ENCODE measurements at places on chromosomes 16 and 17.
A peak's percentile ranks its signal among the peaks of the same experiment; 100 is the strongest.

DNA sequence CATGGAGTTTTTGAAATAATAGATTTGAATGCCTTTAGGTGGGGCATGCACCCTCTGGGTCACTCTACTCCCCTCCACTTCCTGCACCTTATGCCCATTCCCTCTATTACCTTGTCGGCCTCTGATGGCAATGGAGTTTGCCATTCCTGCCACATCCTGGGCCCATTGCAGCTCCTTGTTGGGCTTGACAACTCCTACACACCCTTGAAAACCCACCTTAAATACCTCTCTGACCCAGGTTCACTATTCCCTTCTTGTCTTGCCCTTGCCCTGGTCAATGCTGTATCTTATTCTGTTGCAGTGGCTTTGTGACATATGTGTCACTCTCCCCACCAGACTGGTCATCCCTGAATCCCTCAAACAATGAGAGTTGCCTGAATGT lies 2.4 kb downstream of the CCR7 start:
- no peak for DNase-seq

GRCh38 chr17:55300479-55301290 lies 35.9 kb downstream of the HLF start:
- no peak for DNase-seq

DNA sequence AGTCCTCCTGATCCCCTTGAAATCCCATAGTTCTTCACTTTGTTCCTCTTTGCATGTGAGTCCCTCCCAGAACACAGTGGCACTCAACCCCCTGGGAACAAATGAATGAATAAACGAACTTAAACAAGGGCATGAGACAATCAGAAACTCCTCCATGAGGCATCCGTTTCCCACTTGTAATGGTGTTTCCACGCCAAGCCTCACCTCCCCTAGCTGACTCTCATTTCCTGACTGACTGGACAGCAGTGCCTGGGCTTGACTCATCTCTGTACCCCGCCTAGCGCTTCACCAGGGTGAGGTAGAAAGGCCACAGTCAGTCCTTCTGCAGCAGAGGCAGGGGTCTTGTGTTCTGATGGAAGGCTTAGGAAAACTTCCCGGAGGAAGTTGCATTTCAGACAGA lies 14.2 kb downstream of the KIF1C start:
- DNase-seq = no peak

- DNase-seq = no peak
Observed at GRCh38 chr17:28249706-28250105, 69.3 kb upstream of the TMEM97 start.

DNA sequence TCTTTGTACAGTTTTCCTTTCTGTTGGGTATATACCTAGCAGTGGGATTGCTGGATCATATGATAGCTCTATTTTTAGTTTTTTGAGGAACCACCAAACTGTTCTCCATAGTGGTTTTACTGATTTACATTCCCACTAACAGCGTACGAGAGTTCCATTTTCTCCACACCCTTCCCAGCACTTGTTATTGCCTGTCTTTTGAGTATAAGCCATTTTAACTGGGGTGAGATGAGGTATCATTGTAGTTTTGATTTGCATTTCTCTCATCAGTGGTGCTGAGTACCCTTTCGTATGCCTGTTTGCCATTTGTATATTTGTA lies 887 bp upstream of the EVI2B start:
- DNase-seq = no peak

DNA sequence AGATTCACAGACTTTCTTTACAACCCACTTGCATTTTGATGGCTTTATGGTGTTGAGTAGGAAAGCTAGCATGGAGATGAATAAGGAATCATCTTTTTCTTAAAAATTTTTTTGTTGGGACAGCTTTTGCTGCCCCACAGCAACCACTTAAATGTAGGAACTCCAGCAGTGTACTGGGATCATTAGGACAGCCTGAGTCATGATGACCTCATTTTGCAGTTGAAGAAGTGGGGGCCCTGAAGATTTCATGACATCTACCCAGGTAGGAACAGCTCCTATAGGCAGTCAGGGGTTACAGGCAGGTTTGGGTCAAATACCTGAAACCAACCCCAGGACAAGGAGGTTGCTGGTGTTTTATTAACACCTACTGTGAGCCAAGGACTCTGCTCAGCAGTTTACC lies 2.1 kb downstream of the METTL22 start:
- DNase-seq = no peak

GRCh38 chr17:39755554-39756379 lies 18.0 kb downstream of the GRB7 start:
- peak; percentile 55 for DNase-seq

DNA sequence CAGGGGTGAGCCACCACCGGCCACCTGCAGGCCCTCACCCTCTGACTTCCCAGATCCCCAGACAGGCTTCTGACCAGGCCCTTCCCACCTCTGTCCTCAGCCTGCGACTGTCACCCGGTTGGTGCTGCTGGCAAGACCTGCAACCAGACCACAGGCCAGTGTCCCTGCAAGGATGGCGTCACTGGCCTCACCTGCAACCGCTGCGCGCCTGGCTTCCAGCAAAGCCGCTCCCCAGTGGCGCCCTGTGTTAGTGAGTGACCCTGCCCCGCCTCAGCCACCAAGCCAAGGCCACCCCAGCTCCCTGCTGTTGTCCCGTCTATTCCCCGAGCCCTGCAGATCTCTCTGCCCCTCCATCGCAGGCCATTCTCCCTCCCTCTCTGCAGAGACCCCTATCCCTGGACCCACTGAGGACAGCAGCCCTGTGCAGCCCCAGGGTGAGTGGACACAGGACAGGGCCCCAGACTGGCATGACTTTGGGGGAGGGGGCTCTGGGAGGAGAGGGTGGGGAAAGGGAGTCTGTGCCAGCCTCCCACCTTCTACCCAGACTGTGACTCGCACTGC lies 1.9 kb downstream of the NTN3 start:
- DNase-seq = no peak

- no peak for DNase-seq
Observed at GRCh38 chr17:80839970-80840369, 151.7 kb upstream of the CHMP6 start.

DNA sequence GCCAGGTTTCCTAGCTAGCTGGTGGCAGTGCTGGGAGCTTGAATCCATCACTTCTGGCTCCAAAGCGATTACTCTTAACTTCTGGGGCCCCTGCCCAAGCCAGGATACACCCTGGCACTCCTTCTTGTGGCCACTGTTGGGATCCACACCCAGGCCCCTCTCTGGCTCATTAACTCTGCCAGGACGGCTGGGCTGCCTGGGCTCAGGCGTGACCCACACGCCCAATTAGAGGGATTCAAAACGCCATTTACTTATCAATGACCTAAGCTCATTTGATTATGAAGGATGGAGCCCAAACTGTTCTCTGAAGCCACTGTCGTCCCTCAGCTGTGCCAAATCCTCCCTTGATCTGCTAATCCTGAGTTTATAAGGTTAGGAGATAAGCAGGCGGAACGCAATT lies 79.7 kb upstream of the BRD7 start:
- DNase-seq = no peak

- DNase-seq = peak; percentile 12
Observed at GRCh38 chr17:9644910-9645751, at the start of gene USP43. Gene USP43, plus strand, starts transcription at chr17:9645517. Its CDS starts 116 bp downstream, at chr17:9645633.

DNA sequence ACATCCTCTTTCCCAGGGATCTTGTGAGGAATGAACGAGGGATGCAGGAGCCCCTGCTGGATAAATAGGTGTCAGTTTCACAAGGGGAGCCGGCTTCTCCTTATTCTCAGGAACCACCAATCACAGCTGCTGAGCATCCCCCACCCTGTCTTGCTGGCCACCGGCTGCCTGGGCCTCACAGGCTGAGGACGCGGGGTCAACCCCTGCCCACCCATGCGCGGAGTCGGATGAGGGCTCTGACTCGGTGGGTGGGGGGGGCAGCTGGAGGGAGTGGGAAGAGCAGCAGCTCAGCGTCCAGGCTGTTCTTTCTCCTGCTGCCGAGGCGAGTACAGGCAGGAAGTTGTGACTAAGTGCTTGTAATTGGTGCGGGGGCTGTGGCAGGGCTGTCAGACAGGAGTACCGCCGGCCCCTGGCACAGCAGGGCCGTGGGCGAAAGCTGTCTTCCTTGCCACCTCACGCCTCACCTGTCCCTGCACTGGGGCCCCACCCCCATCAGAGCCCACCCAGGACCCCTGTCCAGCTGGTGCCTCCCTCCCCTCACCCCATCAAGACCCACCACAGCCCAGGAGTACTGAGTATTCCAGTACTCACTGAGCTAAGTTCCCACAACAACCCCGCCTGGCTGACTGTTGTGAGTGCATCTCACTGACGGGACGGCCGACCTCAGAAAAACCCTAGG lies 11.0 kb upstream of the DPEP1 start:
- DNase-seq = peak; percentile 74

GRCh38 chr17:37820313-37820994 lies 75.6 kb upstream of the HNF1B start:
- DNase-seq = no peak

DNA sequence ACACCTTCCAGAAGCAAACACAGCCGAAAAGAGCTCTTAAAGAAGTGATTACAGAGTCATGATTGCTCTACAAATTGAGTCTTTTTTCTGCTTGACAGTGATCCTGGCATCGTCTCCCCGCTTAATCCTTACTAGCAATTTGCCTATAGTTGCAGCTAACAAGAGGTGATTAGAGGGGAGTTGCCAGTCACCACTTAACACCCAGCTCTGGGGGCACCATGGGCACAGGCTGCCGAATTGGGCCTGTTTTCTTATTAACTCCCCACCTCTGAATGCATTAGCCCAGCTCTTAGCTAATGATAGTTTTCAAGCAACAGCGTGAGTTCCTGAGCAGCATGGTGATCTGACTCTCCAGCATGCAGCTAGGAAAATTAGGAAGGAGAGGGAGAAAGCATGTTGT lies 93.5 kb downstream of the RBFOX1 start:
- DNase-seq = no peak

DNA sequence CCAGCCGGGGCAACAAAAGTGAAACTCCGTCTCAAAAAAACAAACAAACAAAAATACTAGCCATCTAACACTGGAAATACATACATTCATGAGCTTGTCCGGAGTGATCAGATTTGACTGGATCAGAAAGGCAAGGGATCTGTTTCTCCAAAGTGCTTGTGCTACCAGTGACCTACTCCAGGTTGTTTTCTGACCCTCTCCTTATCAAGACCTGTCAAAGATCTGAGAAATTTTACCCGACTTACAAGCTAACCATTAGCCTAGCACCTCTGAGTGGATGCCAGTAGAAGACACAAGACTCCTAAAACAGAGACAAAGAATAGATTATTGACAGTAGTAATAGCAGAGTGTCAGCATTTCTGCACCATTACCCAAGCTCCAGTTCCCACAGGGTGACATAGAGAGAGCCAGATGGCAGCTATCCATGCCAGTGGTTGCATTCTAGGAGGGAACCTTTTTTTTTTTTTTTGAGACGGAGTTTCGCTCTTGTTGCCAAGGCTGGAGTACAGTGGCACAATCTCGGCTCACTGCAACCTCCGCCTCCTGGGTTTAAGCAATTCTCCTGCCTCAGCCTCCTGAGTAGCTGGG lies 9.8 kb downstream of the ASPA start:
- DNase-seq = no peak

- peak; percentile 86 for DNase-seq
Observed at GRCh38 chr17:979539-980405, at the start of gene NXN. Gene NXN, minus strand, starts transcription at chr17:979776.

DNA sequence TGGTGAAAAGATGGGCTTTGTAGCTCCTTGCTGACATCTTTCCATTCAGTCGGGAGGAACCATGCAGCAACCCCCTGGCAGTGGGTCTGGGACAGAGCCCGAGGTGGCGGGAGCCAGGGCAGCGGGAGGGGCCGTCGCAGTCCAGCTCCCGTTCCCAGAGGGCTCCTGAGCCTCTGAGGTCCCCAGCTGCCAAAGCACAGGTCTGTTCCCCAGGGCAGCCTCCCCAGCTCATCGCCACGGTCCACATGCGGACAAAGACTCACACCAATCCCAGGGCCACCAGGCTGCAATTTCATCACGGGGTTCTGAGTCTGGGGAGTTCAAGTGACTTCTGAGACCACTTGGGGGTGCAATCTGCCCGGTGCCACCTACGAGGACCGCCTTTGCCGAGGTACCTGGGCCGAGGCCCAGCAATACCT lies 196.0 kb downstream of the RBFOX3 start:
- no peak for DNase-seq

DNA sequence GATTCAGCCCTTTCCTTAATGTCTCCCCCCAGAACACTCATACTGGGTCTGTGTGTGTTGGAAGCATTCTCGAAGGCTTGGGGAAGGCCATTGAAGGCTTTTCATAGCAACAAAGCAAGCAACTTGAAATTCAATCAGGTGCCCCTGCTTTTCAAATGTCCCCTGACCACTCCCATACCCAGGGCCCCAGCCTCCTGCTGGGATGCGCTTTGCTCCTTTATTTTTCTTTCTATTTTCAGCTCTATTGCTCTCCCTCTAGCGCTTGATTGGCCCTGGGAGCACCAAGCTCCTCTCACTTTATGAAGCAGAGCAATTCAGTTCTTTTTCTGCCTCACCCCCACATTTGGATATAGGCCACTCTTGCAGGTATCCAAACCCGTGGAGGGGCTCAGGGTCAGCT lies 92.0 kb downstream of the WSCD1 start:
- no peak for DNase-seq

- DNase-seq = no peak
Observed at GRCh38 chr17:65060631-65061254, 4.2 kb upstream of the GNA13 start.

GRCh38 chr16:85569615-85570212 lies 43.4 kb upstream of the GSE1 start:
- DNase-seq = peak; percentile 44

DNA sequence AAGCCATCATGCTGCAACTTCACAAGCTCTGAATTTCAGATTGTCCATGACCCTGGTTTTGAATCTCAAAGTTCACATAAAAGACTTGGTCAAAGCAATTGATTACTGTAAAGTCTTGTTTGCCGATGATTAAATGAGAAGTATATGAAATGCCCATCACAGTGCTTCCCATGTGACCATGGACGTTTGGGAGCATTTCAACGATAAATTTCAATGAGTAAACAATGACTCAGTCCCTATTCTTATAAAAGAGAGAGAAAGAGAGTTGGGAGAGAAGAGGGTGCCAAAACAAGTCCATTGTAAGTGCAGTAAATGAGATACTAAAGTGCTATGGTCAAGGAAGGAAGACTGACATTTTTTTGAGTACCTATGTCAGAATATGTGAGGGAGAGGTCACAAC lies 276.9 kb downstream of the SOX9 start:
- DNase-seq = no peak

DNA sequence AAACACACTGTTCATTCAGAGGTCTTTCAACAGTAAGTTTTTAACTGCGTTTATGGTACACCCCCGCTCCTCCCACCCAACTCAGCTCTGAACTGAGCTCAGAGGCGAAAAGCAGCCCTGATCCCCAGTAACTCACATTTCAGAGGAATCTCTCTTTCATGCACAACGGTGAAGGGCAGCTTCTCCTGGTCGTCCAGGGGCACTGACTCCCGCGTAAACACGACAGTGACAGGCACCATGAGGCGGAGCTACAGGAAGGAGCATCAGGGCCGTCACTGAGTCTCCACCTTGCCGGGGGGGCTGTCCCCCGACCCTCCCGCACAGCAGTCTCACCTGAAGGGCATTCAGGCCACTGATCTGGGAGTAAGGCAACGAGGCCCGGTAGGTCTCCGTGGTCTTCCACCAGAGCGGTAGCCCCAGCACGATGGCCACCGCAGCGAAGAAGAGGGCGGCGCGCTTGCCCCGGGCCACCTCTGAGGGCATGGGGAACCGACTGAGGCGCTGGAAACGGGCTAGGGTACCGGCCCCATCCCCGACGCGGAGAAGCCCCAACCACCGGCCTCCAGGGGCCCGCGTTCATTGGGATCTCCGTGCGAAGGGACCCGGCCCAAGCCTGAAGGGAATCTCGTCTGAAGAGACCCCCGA lies 486 bp downstream of the PIGS start:
- DNase-seq = peak; percentile 58

GRCh38 chr17:12507026-12507595 lies 158.6 kb upstream of the MYOCD start:
- DNase-seq = no peak

- DNase-seq = no peak
Observed at GRCh38 chr17:64115822-64116534, 14.0 kb downstream of the ERN1 start.

Measured in activated naive CD4-positive, alpha-beta T cell treated with Interleukin-2 at 50 U/mL for 16 hours (primary cell).